ENCODE measurements at places on chromosomes 2 and 18.

- no peak for DNase-seq
These were observed 134.3 kb downstream of the KLHL29 start for GRCh38 chr2:23519334-23519651.

DNA sequence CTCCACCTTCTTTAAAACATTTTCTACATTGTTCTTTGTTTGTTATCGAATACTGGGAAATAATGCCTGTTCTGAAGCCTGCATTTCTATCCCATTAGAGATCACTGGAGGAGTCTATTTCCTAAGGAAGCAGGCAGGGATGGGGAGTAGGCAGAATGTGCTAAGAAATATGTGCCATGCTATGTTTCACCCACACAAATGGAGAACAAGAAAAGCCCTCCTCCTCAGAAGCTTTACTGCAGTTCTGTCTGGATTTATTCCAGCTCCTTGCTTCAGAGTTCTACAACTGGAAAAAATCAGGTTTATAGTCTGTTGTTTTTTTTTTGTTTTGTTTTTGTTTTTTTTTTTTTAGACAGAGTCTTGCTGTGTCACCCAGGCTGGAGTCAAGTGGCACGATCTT lies 825.1 kb downstream of the SLC4A3 start:
- no peak for DNase-seq

GRCh38 chr2:14064346-14064745 lies 568.2 kb upstream of the LRATD1 start:
- no peak for DNase-seq

DNA sequence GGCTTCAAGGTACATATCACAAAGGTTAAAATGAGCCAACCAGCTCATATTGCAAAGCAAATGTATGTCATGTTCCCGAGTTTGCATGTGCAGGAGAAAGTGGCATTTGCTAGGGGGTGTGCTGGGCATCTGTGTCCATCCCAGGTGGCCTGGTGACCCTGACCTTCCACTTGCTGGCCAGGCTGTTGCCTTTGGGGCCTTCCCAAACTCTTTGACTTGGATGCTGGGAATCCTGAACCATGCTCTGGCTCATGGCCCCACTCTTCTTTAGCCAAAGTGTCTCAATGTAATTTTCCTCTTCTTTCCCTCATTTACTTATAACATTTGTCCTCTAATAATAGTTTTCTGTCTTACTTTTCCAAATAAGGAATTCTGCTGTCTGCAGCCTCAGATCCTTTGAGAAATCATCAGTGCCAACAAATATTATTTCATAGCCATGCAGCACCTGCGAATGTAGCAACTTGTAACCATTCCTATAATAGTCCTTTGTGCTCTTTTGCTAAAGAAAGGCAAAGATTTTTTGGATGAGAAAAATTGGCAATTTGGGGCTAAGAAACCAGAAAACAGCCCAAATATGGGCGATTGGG lies 64.2 kb downstream of the MTCL1 start:
- no peak for DNase-seq

- no peak for DNase-seq
These were observed 12.7 kb downstream of the ABI2 start for GRCh38 chr2:203340791-203341487.

- DNase-seq, result no peak
These were observed 124.5 kb downstream of the DCDC2C start for GRCh38 chr2:3827673-3828575.

GRCh38 chr2:24824966-24825882 lies 32.0 kb downstream of the CENPO start:
- DNase-seq, result peak; percentile 53

DNA sequence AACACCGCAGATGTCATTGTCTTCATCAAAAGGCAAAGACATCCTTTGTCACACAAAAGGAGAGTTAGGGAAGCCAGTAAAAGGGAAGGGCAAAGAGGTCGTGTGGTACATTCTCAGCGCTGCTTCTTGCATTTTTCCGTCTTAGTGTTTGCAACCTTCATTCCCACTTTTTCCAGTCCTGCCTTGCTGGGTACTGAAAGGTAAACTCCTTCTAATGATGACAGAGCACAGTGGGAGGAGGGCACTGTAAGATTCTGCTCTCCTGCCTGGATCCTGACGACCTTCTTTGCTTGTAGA lies 424.3 kb upstream of the MEX3C start:
- DNase-seq, result no peak

DNA sequence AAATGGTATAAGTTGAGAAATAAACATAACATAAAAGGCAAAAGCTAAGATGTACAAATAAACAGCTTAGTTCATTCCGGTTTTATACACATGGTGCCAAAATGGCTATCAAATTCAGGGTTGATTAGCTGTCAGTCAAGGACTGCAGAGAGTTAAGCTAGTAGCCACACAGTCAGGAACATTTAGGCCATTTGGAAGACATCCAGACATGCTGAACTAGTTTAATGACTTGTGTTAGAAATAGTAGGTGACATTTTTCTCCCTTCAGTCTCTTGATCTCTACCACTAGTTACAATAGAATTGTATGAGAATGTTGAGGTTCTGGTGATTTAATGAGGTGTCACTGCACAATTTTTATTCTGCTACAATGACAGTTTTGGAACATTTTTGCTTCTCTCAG lies 394.4 kb upstream of the SPHKAP start:
- DNase-seq, result no peak

DNA sequence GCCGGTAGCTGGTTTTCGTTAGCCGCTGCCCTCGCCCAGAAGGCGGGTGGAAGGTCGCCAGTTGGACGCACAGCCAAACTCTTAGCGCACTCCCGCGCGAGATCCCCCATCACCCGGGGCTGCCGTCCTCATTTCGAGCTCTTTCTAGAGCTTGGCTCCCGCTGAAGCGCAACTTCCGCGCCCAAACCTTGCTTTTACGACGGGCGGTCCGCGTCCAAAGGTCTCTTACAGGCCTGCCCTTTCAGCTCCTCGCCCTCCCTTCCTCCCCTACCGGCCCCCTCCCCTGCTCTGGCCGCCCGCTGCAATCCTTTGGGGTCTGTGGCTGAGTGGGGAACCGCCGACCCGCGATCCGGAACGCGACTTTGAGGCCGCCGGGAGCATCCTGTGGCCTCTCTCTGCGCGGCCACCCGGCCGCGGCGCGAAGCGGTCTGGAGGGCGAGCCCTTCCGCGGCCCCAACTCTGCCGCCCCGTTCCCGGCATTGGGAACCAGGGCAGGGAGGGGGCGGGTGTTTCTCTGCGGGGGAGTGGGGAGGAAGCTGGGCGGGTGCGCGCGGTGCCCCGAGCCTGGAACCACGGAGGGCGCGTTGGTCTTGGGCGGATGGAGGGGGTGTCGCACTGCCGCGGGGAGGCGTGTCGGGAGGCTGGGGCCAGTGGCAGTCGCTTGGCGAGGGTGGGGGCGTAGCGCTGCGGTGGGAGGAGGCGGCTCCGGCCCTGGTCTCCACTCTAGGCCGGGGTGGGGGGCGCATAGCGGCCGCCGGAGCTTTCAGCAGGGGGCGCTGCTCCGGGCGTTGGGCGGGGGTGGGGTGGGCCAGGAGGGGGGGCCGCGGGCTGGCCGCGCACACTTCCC lies at the start of gene GDF7:
Gene GDF7 (plus strand): TSS at position 841 of the 847 bp plus-strand sequence. CDS start 96 bp downstream, outside the sequence.
- peak; percentile 67 for DNase-seq

DNA sequence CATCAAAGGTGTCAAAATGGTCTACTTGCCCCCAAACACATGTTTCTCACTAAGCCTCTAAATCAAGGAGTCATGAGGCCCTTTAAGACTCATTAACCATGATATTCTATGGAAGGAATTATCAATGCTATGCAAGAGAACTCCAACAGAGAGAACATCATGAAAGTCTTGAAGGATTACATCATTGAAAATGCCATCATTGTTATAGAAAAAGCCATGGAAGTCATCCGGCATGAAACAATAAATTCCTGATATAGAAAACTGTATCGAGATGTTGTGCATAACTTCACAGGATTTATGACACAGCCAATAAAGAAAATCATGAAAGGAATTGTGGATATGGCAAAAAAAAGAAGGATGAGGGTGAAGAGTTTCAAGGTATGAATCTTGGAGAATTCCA lies 1363.6 kb upstream of the CDH2 start:
- no peak for DNase-seq

- DNase-seq, result no peak
These were observed 1.3 kb downstream of the CEP68 start for GRCh38 chr2:65057391-65058052.

GRCh38 chr2:132677661-132678060 lies 7.7 kb upstream of the LYPD1 start:
- no peak for DNase-seq

GRCh38 chr2:73079636-73080035 lies 8.1 kb upstream of the SFXN5 start:
- no peak for DNase-seq

DNA sequence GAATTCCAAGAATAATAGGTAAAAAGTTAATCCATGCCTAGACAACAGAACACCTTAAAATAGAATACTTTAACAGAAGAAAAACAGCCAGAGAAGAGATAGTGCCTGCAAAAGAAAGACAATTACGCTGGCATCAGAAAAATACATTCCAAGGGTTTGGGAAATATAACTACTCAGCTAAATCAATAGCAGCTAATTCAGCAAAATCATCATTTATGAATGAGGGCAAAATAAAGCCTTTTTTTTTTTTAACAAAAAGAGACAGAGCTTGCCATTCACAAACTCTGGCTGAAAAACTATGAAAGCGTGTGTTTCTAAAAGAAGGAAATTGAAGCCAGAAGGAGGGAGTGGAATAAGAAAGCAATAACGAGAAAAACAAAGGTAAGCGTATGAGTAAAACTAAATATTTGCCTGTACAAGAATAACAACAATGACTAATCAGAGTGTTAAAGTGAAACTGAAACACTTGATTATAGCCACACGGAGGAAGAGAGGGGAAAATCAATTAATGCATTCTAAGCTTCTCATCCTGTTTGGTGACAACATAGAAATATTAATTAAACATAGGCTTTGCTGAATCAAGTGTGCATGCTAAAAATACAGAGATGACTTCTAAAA lies 90.2 kb downstream of the EHD3 start:
- no peak for DNase-seq

DNA sequence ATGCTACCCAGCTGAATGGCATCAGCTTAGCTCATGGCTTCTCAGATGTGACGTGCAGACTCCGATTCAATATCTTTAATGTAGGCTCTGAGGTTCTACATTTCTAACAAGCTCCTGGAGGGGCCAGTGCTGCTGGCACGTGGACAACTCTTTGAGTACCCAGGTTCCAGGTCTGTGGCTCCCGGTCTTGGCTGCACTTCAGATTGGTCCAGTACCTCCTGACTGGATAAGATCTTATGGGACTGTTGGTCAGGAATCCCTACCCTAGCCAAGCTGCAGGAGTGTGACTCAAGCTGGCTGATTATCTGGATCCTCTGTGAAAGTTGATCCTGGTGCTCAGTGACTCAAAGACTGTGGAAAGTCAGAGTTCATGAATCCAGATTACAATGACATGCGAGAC lies 222.1 kb downstream of the ANKRD30B start:
- DNase-seq, result no peak

DNA sequence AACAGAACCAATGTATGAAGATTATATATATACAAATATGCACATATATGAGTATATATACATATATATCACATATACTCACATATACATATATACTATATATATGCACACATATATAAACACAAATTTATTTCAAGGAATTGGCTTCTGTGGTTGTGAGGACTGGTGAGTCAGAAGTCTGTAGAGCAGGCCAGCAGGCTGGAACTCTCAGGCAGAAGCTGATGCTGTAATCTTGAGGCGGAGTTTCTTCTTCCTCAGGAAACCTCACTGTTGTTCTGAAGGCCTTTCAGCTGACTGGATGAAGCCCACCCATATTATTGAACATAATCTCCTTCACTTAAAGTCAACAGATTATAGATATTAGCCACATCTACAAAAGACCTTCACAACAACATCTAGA lies 143.9 kb upstream of the CREB1 start:
- DNase-seq, result no peak

DNA sequence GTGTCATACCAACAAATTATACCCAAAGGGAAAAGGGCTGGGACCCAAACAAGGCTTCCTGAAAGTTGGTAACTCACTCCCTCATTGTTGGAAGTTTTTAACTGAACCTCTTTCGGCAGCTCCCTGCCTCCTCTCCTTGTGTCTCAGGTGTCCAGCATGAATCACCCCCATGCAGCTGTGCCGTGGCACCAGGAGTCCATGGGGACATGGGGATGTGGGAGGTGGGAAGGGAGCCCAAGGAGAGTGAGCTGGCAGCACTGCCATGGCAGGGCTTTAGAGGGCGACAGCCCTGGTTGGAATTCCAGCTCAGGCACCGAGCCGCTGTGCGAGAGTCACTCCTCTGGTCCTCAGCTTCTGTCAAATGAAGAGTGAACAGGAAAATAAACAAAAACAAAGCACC lies 12.5 kb upstream of the GYPC start:
- DNase-seq, result no peak

DNA sequence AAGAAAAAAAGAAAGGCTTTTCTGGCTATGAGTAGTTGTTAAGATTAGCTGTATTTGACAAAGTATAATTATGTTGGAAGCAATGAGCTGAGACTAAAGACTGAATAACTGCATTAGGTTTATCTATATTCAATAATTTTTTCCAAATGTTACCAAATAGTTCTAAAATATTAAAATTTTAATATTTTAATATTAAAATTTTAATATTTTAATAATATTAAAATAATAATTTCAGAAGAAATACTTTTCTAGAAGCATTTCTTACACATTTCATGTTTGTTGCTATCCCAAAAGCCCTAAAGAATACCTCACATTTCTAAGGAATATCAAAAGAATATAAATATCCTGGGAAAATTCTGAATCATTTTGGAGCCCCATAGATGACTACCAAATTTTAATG lies 74.7 kb downstream of the LRP2 start:
- no peak for DNase-seq

- no peak for DNase-seq
These were observed 5.3 kb upstream of the ORC2 start for GRCh38 chr2:200968735-200969134.

GRCh38 chr2:23377771-23378170 lies 7.2 kb upstream of the KLHL29 start:
- DNase-seq, result no peak

DNA sequence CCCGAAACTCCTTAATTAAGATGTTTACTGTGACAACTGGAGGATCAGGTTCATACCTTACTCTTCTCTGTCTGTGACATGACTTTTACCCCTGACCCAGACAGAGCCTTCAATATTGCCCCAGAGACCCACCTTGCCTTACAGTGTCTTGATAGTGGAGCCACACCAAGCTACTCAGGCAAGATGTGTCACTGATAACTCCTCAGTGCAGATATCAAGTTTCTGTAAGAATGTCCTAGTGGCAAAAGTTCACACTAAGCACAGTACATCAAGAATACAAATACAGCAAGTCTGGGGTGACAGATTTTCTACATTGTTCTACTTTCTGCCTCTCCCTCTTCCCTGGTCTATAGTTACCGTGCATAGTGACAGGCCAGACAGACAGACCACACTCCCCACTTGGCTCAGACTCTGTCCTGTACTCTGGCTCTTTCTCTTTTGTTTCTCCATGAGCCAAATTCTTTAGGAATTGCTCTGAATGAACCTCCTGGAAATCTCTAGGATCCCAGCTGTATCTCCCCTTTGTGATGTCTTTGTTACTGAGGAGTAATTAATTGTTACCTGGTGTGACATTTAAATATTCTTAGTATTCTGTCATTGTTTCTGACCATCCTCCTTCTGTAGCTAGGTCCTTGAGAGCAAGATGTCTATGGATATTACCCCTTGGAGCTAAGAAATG lies 24.1 kb upstream of the APOB start:
- no peak for DNase-seq

GRCh38 chr2:111634995-111635538 lies 248.9 kb downstream of the ANAPC1 start:
- no peak for DNase-seq

- no peak for DNase-seq
These were observed 4.0 kb upstream of the RAB17 start for GRCh38 chr2:237594514-237594871.

- no peak for DNase-seq
These were observed 34.9 kb downstream of the BCL2L11 start for GRCh38 chr2:111155610-111156009.
